Stimulated activated CD8-positive, alpha-beta memory T cell treated with anti-CD3 and anti-CD28 coated beads, Interleukin-4, amount 100 ng/mL, for 1 hour (primary cell): ENCODE measurements at places on chromosomes 1 and 21.

- peak; percentile 2 for DNase-seq
Measured at GRCh38 chr1:236281198-236281653, 532 bp downstream of the ERO1B start.

DNA sequence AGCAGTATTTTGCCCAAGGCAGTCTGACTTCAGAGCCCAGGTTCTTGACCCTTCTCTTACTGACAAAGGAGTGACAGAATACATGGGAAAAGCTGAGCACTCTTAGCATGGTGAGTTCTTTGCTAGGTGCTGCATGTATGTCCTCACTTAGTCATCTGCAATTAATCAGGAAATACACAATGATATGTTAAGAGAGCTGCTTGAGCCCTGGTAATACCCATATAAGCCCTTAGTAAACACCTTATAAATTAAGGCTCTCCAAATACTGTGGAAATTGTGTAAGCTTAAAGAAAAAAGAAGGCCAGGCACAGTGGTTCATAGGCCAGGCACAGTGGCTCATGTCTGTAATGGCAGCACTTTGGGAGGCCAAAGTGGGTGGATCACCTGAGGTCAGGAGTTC is 14.0 kb upstream of the TMEM81 start:
- no peak for DNase-seq

DNA sequence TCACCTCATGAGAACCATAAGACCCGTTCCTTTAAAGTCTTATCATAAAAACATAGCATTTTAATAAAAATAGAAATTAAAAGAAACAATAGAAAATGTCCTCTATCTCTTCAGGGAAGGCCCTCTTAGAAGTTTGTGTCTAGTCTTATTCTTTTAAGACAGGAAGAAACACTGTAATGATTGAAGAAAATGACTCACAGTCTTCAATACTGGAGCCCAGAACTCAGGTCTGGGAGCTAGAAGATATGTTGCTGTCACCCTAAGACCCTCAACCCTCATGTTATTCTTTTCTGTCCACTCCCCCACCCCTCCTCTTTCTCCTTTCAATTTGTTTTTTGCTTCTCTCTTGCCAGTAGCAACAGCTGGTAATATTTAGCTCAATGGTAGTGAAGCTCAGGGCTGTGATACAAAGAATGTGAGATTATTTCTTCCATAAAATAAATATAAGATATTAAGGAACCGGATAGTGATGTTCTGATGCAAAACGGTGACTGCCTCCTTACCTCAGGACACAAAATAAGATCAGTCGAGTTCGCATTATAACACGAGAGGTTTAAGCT is 12.0 kb downstream of the DUSP10 start:
- DNase-seq, result no peak

- DNase-seq, result peak; percentile 44
Measured at GRCh38 chr1:200979574-200980451, 43.7 kb downstream of the KIF21B start.

GRCh38 chr1:81237473-81238089 is 563.2 kb upstream of the ADGRL2 start:
- DNase-seq, result no peak

GRCh38 chr1:6653436-6654290 is 29.0 kb downstream of the THAP3 start:
- no peak for DNase-seq

DNA sequence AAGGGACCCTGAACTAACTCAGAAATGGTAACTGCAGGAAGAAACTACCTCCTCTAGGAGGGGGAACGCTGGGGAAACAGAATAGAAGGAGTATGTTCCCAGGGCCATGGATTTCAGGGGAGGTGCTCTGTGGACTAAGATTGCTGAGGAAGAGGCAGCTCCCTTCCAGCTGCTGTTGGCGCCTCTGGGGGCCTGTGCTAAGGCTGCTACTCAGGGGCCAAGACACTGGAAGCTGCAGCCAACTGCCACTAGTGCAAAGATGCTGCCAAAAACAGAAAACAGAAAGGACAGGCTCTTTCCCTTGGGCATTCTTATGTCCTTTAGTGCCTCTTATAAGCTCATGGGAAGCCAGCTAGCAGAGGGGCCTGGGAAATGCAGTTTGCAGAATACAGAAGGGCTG is 58.0 kb upstream of the SGIP1 start:
- DNase-seq, result no peak

- DNase-seq, result no peak
Measured at GRCh38 chr1:200290010-200290685, 119.7 kb downstream of the ZNF281 start.

- no peak for DNase-seq
Measured at GRCh38 chr1:63669151-63669961, 76.1 kb downstream of the PGM1 start.

DNA sequence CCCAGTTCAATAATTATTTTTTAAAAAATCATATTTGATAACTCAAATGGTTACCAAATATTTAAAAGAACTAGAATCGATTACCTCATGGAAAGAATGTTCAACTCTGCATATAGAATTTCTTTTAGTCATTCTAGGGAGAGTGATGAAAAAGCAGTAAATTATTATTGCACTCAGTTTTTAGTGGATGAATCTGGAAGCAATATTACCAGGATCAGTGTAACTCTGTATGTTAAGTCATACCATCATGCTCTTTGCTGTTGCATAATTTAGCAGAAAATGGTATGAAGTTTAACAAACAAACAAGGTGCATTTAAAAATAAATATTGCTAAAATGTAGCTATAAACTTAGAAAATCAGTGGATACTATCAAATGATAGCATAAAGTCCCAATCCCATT is 46.1 kb upstream of the ARHGAP29 start:
- DNase-seq, result no peak

DNA sequence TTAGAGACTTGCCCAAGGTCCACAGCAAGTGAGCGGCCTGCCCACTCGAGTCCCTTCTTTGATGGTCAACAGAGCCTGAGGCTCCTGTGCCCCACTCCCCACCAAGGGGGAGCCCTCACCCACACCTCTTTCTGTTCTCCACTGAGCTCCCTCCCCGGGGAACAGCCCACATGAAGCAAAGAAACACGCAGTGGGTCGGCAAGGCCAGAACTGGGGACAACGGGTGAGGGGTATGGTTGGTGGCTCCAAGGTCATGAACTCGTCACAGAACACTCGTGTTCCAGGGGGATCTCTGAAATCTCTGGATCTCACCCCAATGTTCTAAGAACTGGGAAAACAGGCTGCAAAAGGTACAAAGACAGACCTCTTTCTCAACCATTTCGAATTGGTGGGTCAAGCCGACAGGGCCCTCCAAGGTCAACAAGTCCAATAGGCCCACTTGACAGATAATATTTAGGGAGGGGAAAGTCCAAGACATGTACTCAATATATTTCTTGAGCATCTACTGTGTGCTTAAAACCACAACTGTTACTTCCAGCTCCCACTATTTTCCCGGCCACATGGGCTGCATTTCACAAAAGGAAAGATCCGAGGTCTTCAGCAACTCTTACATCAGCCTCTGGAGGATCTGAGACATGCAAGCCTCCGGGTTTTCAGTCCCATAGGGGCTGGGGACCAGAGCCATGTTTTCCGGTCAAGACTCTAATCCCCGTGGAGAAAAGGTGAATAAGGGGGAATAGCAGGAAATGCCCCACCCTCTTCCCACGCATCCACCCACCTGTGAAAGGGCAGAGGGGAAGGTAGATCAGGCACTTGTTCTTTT is 1.1 kb upstream of the RAP1GAP start:
- no peak for DNase-seq

DNA sequence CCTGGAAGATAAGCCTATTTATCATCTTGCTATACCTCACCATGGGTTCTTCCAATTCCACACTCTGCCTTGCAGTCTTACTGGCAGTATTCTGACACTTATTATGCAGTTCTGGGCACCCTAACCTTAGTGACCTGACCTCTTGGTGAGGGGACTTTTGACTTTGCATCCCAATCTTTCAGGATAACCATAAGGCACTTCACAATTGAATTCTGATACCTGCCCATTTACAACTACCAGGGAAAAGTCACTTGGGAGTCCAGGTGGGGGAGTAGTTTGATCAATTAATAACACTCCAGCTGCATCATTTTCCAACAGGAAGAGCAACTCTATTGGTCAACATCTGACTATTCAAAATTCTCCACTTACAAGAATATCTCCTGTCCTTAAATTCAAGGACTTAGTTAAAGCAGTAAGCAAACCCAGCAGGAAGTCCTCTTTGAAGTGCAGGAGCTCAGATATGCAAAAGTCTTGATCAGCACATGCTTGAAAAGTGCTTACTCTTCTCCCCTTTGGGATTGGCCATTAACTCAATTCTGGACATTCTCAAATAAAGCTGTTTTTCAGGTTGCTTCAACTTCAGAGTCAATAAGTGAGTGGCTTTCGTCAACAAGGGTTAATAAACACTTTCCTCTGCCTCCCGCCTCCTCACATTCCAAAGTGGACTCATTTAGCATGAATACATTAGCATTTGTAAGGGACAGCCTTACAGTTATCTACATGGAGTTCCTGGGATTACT is 177.4 kb upstream of the NRIP1 start:
- DNase-seq, result no peak

GRCh38 chr1:110307239-110307974 is 31.8 kb upstream of the RBM15 start:
- no peak for DNase-seq

- DNase-seq, result no peak
Measured at GRCh38 chr1:156862997-156863599, 2.4 kb downstream of the NTRK1 start.

DNA sequence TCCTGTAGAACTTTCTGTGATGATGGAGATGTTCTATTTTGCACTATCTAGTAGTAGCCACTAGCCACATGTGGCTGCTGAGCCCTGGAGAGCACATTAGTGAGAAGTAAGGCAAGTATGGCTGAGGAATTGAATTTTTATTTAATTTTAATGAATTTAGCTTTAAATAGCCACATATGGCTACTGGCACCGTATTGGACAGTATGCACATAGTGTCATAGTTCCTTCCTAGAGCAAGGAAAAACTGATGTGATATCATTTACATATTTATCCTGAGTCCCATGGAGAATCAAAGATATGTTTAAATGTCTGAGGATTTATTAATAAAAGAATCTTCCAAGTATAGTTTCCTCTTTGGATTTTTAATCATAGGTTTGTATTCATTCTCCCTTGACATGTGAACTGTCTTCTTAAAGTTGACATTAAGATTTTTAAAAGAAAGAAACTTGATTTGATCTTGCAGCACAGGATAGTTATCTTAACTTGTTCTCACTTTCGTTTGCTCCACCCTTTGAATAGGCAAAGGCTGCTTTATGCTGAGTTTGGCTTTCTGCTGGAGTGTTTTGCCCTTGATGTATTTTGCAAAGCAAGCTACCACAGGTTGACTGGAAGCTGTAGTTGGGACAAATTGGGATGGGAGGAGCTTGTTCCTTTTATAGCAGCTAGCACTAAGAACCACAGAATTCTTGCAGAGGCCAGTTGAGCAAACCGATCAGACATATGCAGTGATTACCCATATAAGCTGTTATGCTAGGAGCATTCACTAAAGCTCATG is 129.7 kb downstream of the VPS13D start:
- no peak for DNase-seq

GRCh38 chr1:106831511-106831910 is 225.0 kb upstream of the PRMT6 start:
- no peak for DNase-seq

- DNase-seq, result no peak
Measured at GRCh38 chr1:175376194-175376593, 183.6 kb upstream of the KIAA0040 start.

GRCh38 chr1:85494904-85495266 is 29.9 kb upstream of the DDAH1 start:
- DNase-seq, result no peak

- DNase-seq, result no peak
Measured at GRCh38 chr1:222777977-222778376, 36.9 kb upstream of the DISP1 start.

DNA sequence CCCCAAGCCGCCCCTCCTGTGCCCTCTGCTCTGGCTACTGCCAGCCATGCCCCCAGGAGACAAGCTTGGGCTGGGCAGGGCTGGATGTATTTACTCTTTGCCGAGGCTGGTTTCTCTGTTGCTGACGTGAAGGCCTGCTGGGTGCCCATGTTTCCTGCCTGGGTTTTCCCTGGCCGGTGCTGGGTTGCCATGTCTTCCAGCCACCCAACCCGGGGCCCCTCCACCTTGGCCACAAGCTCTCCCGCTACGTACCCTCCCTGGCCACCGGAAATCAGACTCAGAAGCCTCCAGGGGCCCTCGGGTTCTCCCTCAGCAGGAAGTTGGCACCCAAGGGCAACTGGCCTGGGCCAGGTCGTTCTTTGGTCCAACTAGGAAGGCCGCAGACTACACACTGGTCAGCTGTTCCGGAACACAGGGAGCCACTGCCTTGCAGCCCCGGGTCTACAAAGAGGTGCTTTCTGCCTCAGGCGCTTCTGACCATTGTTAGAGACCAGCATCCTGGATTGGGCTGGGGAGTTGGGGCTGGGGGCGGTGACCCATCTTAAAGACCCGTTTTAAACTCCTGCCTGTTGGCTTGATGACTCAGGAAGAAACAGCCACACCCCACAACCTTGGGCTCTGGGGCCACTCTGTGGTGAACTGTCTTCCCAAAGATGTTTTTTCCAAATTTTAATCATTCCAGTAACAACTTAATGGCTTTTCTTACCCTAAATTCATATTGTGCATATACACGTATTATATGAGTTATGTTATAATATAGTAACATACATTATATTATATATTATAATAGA is 71.2 kb upstream of the RUNX3 start:
- DNase-seq, result no peak

GRCh38 chr1:205229399-205229871 is 1.7 kb downstream of the TMCC2 start:
- DNase-seq, result peak; percentile 18

DNA sequence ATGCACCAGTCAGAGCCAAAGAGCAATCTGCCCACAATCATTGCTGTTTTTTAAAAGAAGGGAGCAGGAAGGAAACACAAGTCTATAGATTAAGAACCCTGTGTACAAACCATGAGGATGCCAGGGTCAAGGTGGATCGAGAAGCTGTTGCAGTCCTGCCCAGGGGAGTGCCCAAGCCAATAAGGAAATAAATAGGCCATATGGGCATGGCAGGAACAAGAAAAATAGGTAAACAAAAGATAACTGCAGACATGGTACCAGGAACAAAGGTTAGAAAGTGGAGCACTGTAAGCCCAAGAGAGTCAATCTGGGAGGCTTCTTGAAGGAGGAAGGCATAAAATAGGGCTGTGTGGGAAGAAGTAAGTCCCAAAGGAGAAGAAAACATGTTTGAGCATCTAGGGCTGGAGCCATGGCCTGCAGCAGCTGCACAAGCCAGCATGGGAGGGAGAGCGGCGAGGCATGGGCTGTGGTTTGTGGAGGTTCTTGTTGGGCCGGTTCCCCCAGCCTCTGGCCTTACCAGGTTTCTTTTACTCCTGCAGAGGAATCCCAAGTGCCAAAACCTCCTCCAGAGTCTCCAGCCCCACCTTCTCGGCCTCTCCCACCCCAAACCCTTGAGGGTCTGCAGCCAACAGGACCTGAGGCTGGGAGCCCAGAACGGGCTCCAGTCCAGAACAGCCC is 13.6 kb downstream of the INAVA start:
- no peak for DNase-seq

GRCh38 chr1:219927956-219928790 is at the start of gene SLC30A10:
TSS of gene SLC30A10 (minus strand) at chr1:219928557. CDS start at chr1:219928440, 117 bp downstream.
- no peak for DNase-seq

- DNase-seq, result no peak
Measured at GRCh38 chr1:167121375-167122120, 27.7 kb downstream of the STYXL2 start.
